Stimulated activated CD4-positive, alpha-beta T cell treated with anti-CD3 and anti-CD28 coated beads, Interleukin-15, amount 100 ng/mL, for 48 hours (primary cell): ENCODE measurements at places on chromosomes 16 and 17.

- DNase-seq = no peak
Measured at GRCh38 chr17:37430051-37430627, 23.5 kb downstream of the TADA2A start.

DNA sequence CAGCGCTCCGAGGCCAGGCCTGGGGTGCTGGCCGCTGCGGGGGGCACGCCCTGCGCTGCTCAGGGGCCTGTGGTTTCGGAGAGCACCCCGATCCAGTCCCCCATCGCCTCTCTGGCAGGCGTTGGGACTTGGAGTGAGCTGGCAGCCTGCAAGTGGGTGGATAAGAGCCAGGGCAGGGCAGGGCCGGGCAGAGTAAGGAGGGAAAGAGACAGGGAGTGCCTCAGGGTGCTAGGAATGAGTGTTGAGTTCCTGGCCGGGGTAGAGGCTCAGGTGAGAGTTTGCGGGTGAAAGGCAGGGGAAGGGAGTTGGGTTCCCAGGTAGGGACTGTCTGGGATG, 1.3 kb downstream of the CDH13 start:
- no peak for DNase-seq

DNA sequence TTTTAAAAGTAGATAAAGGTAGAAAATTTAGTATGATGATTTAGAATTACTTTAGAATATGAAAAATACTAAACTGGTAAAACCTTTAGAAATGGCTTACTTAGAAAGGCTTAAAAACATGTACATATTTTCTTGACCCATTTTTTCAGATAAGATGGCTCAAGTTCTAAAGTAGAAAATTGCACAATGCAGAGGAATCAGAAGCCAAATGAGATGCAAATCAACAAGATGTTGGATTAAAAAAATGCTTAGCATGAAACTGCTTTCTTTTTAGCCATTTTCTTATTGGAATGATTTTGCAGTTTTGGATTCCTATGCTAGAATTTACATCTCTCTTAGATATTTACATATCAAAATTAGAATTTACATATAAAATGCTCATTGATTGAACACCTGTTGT, 1.5 kb upstream of the KRTAP3-1 start:
- no peak for DNase-seq

DNA sequence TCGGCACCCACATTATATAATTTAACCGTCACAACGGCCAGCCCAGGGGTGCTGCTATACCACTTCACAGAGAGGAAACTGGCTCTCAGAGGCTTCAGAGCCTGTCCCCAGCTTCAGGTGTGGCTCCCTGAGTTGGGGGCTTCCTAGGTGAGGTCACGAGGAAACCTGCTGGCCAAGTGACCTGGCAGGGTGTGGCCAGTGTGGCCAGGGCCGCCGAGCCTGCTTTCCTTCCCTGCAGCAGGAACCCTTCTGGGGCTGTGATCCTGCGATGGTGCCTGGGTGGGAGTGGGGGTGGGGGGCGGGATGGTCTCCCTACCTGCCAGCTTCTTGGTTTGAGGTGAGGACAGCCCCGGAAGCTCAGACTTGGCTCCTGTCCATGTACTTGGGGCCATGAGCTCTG, 39.9 kb downstream of the ADCY7 start:
- DNase-seq = no peak
